ENCODE measurements at places on chromosomes 1 and 21. TPM values are rescaled to one million over a fixed set of nuclear protein-coding genes. Genes with fewer than 3 reads are reported as not detected.

DNA sequence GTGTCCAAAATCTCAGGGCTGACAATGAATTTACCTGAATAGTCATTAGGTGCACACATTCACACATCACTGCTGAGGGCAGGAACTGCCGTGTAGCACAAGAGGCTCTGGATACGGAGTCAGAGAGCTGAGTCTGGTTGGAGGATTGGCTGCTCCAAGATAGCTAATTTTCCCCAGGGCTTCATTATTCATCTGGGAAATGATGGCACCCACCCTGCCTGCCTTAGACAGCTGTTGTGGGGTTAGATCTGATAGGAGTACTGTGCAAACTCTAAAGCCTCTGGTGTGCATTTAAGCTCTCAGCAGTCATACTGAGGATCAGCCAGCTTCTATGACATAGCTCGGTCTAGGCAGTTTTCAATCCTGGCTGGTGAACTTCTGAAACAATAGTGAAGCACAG, 67.0 kb downstream of the LMX1A start:
- DNase-seq = no peak

The LRRIQ3 gene
- 0.95 TPM for total RNA-seq

- DNase-seq = no peak
Observed at GRCh38 chr1:28126783-28127490, 38.5 kb upstream of the EYA3 start.

- no peak for DNase-seq
Observed at GRCh38 chr1:52579415-52579814, 22.8 kb upstream of the GPX7 start.

DNA sequence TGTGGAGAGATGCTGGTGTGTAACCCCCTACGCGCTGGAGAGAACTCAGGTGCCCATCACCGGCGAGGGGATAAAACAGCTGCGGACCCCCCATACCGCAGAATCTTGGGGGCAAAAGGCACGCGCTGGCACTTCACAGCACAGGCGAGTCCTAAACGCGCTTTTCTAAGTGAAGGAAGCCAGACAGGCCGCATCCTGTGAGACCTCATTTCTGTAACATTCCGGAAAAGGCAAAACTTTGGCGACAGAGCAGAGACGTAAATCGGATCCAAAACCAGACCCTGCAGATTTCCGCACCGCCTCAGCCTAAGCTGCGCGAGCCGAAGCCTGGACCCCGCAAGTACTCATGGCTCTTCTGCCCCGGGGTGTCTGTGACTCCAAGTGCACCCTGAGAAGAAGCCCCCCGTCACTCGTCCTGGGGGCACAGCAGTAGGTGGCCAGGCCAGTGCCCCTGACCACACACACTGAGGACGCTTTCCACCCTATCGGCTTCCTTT, 60.9 kb downstream of the SLX9 start:
- no peak for DNase-seq

DNA sequence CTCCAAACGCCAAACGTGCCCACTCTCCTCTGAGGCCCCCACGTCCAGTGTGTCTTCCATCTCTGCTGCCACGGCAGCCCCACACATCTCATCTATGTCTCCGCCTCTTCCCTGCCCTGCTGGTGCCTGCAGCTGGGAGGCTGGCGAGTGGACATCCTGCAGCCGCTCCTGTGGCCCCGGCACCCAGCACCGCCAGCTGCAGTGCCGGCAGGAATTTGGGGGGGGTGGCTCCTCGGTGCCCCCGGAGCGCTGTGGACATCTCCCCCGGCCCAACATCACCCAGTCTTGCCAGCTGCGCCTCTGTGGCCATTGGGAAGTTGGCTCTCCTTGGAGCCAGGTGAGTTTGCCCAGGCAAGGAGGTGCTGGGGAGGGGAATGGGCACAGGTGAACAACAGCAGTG, 8.6 kb downstream of the ADAMTSL4 start:
- DNase-seq = no peak

The IFI6 gene
- 16.5 TPM for total RNA-seq

DNA sequence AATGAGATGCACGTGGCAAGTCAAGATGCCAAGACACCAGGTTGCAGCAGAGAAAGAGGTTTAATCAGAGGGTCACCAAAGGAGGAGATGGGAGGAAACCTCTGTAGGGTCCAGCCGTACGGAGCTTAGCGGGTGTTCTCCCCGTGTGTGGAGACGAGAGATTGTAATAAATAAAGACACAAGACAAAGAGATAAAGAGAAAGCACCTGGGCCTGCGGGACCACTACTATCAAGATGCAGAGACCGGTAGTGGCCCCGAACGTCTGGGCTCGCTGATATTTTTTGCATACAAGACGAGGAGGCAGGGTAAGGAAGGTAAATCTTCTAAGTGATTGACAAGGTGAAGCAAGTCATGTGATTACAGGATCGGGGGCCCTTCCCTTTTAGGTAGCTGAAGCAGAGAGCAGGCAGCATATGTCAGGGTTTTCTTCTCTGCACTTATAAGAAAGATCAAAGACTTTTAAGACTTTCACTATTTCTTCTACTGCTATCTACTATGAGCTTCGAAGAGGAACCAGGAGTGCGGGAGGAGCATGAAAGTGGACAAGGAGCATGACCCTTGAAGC, 41.2 kb upstream of the TDRD10 start:
- no peak for DNase-seq
